H1 (cell line): ENCODE measurements at places on chromosomes 16 and 17.

DNA sequence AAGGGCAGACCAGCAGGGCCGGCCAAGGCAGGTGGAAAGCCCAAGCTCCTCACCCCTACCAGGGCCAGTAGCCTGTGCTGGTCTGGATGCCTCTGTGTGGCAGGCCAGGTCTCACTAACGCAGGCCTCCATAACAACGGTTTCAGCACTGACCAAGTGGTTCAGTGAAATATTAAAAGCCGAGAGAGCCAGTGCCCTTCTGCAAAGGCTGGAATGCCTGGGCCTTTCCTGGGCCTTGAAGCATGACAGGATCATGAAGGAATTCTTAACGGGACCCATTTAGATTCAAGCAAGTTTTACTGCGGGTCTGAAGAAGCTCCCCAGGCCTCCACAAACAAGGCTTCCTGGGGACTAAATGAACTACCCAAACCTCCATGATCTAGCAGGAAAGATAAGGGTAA, 16.3 kb downstream of the ADAD2 start:
- DNase-seq, result no peak

DNA sequence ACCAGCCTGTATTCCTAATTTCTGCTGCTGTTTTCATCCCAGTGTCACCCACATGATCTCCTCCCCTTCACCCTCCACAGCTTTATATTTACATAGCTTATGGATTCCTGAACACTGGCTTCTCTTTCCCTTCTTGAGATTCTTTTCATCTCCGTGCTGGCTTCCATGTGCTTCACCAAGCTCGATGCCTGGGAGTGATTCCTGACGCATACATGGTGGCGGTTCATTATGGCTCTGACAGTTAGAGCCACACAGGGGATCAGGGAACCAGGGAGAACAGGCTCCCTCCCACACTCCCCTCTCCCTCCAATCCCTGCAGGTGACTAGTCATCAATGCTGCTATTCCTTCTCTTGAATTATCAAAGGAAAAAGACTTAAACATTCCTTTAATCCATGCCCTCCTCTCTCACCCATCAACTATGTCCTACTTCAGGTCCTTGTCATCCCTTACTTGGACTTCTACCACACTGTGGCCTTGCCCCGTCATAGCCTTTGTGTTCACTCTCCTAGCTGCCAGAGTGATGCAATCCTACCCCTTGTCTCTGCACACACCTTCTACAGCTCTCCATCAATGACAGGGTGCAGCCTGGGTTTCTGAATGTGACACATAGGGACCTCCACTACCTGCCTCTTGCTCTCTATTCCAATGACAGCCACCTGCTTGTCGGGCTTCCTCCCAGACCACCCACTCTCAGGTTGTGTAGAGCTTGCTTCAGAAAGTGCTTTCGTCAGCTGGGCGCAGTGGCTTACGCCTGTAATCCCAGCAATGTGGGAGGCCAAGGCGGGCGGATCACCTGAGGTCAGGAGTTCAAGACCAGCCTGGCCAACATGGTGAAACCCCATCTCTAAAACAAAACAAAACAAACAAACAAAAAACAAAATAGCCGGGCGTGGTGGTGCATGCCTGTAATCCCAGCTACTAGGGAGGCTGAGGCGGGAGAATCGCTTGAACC, 43.6 kb downstream of the MYH13 start:
- DNase-seq, result no peak

- DNase-seq, result no peak
Measured at GRCh38 chr16:85571563-85571812, 41.6 kb upstream of the GSE1 start.

GRCh38 chr16:2439598-2439997, 10.4 kb downstream of the CCNF start:
- no peak for DNase-seq

- DNase-seq, result no peak
Measured at GRCh38 chr17:34566201-34566600, 13.2 kb upstream of the TMEM132E start.

DNA sequence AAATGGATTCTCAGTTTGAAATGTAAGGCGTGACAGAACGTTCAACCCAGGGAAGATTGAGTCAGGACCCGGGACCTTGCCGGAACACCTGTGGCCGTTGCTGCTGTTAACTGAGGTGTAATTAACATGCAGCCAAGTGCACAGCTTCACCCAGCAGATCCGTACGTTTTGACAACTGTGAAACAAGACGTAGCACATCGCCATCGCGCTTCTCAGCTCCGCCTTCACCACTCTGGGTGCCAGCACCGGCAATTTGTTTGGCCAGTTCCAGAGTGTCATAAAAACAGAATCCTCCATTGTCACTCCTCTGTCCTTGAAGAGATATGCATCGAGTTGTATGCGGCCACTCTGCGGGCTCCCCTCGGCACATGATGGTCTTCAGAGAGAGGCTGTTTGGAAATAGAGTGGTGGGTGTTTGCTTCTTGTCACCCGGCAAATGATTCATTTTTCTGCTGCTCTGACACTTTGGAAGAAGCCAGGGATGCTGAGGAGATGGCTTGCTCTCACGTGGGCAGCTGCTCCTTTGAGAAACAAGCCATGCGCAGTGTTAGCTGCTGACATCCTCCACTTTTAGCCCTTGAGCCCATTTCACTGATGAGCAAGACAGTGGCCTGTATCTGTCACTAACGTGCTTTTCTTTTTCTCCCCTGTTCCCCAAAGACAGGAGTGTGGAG, 22.6 kb downstream of the NAA60 start:
- DNase-seq, result no peak

- no peak for DNase-seq
Measured at GRCh38 chr17:31811101-31811500, 47.9 kb downstream of the COPRS start.

- DNase-seq, result no peak
Measured at GRCh38 chr16:84267380-84267779, 27.3 kb upstream of the WFDC1 start.

DNA sequence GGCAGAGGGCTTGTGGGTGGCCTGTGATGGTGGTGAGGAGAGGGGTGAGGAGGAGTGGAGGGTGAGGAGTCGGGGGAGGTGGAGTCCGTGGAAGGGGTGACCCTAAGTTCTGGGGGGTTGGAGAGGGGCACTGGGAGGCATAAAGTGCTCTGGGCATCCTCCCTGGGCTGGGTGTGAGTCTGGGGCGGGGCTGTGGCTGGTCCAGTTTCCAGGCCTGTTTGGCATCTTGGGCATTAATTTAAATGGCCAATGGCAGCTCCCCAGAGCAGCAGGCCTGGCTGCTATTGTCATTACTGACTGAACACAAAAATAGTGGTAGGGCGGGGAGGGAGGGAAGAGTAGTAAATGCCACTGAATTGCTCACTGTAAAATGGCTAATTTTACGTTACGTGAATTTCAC, 7.7 kb upstream of the ARHGAP23 start:
- no peak for DNase-seq

DNA sequence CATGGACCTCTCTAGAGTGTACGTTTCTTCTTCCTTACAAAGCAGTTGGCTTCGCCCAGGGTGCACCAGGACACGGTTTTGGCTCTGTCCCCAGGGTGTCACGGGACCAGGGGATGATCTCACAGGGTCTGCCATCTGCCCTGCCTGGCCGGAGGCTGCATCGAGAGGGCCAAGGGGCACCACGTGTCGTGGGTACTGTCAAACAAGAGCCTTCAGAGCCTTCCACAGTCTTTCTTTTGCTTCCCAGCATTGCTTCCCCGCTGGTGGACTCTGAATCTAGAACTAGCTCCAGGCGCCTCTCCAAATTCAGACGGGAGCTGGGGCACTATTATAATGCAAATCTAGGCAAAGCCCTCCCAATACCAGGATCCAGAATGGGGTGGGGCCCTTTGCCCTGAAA, 47.9 kb downstream of the MAPT start:
- DNase-seq, result no peak

GRCh38 chr17:43853546-43853945, 6.6 kb downstream of the CD300LG start:
- DNase-seq, result no peak

- DNase-seq, result no peak
Measured at GRCh38 chr17:53574038-53574437, 248.7 kb upstream of the KIF2B start.

DNA sequence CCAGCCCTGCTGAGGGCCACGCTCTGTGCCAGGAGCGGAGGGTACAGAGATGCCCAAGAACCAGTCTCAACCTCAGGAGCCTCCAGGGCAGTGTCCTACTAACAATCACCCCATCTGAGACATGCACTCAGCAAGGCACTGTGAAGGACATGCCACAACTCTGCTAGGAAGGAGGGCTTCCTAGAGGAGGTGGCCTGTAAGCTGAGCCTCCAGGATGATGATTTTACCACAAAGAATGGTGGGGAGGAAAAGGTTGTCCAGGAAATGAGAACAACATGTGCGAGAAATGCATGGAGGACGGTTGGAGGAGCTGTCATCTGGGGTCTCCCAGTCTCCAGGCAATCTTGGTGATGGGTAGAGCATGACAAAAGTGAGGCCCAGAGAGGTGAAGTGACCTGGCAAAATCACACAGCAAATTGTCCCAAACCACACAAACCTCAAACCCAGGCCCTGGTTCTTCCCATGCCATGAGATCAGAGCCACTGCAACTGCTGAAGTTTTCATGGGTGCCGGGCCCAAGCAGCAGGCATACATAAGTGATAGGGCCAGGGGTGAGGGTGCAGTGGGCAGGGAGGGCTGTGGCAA, 30.5 kb downstream of the CNGB1 start:
- DNase-seq, result no peak

GRCh38 chr17:58187063-58187462, 5.5 kb upstream of the EPX start:
- no peak for DNase-seq

DNA sequence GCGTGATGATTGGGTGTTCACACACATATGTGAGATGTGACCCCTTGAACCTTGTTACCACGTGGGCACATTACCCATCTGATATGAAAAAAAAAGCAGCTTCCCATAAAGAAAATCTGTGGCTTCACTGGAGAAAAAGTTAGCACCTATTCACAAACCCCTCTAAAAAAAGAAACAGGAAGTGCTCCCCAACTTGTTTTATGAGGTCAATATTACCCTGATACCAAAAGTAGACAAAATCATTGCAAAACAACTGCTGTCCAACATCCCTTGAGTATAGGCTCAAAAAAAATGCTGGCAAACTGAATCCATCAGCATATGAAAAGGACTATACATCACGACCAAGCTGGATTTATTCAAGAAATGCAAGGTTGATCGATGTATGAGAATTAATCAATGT, 99.7 kb upstream of the RBL2 start:
- DNase-seq, result no peak

- DNase-seq, result no peak
Measured at GRCh38 chr17:51540151-51540550, 279.8 kb downstream of the UTP18 start.

DNA sequence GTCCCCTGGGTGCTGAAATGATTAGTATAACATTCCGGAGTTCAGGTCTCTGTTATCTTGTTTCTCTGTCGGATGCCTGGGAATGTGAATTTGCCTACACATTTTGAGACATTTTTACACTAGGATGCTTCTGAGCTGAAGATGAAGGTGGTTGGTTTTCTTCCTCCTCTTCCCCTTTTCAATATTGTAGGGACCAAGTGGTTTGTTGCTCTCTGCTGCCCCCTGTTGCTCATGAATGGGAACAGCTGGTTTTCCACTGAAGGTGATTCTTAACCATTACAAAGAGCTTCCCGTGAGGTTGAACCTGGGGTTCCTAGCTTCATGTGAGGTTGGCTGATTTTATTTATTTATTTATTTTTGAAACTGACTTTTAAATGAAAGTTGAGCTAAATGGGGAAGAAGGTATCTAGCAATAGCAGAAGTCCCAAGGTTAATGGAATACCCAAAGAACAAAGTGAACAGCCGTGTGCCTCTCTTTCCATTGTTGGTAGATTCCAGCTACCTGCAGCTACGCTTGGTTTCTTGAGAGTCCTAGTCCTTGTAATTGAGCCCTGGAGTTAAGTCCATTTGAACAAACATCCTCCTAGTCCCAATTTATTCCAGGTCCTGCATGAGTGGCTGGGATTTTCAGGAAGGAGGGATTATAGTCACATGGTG, 983.9 kb upstream of the EEF2KMT start:
- DNase-seq, result peak; percentile 15
